Fibroblast of skin of abdomen (primary cell): ENCODE measurements at places on chromosomes 2 and 18.

- no peak for DNase-seq
Measured at GRCh38 chr2:220569112-220569897, 941.9 kb downstream of the SLC4A3 start.

GRCh38 chr18:12989397-12990122, 1.6 kb upstream of the CEP192 start:
- DNase-seq, result no peak

- DNase-seq, result peak; percentile 52
Measured at GRCh38 chr2:99430614-99431291, 59.1 kb downstream of the REV1 start.

DNA sequence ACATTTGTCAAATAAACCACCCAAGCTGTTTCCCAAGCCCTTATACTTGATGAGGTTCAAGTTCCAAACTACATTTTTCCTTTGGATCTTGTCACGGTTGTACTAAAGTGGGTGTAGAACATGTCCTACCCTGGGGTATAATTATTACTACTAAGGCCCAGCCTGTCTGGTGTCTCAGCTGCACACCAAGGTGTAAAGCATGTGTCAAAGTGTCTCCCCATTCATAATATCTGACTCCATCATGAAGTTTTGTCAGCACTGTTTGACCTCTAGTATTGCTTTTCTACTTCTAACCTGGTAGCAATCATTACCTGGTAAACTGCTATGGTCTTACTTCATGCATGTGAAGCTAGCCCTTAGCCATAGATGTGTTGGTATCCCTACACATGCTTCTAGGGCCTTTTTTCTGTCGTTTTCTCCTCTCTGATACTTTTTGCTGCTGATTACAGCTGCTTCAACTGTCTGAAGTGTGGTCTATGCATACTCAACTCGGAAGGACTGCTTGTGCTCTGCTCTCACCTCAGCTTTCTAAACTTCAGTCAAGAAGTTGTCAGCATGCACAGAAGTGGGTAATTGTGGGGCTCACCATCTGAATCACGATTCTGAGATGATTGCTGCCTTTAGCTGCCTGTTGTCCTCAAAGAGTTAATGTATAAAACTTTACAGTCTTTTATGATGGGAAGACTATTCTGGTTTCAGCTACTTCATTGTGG, 445.7 kb upstream of the TRIB2 start:
- DNase-seq, result no peak

- peak; percentile 61 for DNase-seq
Measured at GRCh38 chr2:190088917-190089316, 26.4 kb upstream of the MSTN start.

DNA sequence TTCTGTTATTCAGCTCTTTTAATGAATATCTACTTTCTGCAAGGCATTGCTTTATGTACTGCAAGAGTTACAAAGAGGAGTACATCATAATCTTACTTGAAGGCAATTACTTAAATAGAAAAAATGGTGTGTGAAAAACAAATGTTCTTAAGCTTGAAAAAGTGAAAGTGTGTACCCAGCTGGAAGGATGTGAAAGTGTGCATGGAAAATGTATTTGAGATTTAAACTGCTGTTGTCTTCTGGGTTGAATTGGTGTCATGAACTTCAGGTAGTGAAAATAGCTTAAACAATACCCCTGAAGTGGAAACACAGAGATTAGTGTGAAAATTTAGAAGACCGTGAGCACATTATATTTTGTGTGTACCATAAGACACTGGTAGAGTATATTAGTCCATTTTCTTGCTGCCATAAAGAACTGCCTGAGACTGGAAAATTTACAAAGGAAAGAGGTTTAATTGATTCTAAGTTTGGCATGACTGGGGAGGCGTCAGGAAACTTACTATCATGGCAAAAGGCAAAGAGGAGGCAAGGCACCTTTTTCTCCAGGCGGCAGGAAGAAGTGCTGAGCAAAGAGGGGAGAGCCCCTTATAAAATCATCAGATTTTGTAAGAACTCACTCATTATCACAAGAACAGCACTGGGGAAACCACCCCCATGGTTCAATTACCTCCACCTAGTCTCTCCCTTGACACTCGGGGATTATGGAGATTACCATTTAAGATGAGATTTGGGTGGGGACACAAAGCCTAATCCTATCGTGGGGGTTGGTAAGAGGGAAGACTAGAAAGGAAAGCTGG, 38.8 kb downstream of the SCN2A start:
- no peak for DNase-seq

- DNase-seq, result no peak
Measured at GRCh38 chr18:56089612-56090258, 501.7 kb upstream of the TCF4 start.

- DNase-seq, result peak; percentile 73
Measured at GRCh38 chr18:3703732-3704176, 253.8 kb downstream of the TGIF1 start.

DNA sequence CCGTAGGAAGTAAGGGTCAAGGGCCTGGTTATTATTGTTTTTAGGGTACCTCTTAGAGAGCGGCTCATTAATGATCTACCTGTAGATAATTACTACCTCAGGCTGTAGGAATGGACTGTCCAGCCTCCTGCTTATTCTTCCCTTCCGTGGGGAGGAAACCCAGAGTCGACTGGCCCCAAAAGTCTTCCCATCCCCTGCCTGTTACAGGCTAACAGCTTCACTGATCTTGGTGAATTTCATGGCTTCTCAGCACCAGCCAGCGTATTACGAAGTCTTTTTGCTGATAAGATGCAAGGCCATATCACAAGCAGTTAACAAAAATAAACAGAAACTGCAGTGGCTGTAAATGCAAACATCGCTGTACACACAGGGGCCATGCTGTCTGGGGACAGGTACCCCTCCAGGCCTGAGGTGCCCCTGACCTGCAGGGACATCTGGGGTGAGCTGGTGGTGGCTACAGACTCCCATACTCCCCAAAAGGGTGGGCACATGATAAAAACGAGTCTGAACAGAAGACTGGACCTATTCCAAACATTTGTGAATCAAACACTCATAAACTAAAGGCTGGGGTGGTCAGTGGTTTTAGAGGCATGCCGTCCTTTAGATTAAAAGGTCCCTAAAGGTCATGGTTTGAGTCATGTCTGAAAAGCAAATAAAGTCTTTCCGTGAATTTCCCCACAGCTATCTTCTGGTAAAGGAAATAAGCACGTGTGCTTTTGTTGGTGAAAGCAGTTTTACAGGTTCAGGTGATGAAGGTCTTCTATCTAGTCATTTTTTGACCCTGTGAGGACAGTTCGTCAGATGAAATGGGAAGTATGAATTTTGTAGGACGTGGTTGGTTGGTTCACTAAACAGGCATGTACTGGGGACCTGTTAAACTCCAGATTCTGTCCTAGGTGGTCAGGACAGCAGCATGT, 36.7 kb downstream of the TTC39C start:
- DNase-seq, result no peak

DNA sequence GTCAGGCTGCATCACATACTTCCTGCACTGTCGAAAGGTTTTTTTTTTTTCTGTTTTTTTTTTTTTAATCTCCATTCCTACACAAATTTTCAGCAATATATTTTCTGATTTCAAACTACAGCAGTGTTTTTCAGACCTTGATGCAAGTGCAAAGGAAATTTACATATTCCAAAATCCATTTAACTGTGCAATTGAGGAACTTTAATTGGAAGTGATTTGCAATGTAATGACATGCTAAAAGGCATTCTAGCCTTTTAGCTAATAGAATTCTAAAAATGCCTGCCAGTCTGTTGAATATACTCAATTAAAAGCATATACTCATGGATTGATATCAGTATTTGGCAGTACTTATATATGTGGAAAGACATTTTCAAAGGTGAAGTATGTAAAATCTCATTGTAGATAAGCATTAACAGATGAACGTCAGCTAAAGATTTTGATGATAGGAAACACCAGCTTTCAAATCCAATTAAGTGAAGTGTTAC, 210.5 kb downstream of the OTX1 start:
- no peak for DNase-seq

DNA sequence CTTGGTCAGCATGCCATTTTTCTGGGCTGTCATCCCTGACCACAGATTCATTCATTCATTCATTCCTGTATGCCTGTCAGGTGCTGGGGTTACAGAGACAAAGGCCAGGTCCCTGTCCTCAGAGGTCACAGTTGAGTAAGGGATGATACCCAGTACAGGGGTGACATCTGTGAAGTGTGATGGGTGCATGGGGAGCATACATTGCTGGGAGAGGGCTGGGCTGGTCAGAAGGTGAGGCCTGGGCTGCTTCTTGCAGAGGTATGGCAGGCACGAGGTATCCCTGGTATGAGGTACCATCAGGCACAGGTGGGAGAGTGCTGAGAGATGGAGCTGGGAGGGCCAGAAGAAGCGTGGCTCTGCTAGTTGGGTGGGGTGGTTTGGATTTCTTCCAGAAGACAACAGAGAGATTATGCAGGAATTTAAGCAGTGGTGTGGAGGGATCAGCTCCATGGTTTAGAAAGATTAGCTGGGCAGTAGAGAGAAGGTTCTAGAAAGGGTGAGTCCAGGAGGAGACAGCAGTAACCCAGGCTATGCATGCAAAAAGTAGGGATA, 181.9 kb upstream of the HAAO start:
- no peak for DNase-seq

GRCh38 chr2:42693688-42694479, 70.1 kb downstream of the OXER1 start:
- DNase-seq, result no peak

DNA sequence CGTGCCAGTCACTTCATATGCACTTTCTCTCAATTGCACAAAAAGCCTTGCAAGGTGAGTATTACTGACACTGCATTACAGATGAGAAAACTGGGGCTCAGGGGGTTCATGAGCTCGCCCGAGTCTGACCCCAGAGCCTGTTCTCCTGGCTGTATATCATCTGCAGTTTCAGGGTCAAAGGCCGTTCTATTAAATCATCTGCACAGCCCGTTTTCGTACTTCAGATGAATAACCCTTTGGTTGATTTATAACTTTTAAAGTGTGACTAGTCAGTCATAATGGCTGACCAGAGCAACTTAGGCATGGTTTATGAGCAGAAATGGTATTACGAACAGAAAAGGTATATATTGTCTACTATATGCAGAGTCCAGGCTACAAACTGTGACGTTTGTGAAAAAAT, 35.3 kb upstream of the NPAS2 start:
- DNase-seq, result no peak

- DNase-seq, result no peak
Measured at GRCh38 chr2:22692746-22693145, 692.2 kb upstream of the KLHL29 start.

GRCh38 chr2:136226903-136227302, 109.0 kb upstream of the CXCR4 start:
- no peak for DNase-seq

DNA sequence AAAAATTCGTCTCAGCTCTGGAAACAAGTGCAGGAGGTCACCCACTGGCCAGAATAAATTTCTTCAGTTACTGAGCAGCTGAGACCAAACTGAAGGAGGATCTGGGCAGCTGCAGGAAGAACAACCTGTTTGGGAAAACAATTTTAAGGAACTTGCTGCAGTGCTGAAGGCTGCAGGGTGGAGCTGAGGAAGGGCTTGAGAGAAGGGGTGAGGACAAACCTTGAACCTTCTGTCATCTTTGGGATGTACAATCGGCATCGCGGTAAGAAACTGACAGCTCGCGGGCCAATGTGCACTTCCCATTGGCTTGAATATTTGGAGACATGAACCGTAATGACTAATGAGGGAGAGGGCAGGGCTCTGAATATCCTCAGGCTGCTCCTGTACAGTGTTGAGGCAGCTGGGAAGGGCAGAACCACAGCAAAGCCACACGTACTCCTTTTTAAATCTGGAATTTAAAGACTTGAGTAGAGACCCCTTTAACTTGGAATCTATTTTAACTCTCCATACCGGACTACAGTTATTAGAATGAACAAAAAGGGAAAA, 90.3 kb downstream of the TACR1 start:
- DNase-seq, result no peak

DNA sequence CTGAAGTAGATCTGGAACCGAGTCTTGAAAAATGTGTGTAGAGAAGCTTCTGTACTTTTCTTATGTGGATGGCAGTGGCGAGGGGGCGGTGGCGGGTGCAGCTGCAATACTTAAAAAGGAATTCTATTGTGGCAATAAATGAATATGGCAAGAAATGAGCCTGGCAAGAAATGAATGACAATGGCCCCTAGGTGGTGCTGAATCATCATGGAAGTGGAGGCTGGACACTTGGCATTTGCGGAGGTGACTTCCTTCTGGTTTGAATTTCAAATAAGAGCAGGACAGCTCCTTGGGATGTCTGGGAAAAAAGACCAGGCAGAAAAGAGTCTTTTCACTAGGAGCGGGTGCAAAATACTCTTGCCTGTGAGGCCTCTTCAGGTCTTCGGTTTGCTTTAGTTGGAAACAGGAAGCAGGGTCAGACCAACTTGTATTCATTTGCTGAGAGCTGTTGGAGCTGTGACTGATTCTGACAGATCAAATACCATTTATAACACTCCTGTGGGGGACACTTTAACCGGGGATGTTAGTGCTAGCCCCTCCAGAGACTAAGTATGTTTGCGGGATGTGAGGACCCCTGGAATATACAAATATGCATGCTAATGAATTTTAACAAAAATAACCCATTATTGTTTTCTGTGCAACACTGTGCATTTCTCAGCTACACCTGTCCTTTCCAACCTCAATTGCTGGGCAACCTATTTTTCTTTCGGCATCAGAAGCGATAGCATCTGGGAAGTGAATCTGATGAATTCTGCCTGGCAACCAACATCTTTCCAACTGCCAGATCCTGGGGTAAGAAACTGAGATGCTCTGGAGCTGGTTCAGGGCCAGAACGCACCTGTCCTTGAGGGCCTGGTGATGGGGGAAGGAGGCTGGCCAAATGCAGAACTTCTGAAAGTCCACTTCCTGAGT, 35.4 kb downstream of the FASTKD2 start:
- DNase-seq, result peak; percentile 74

DNA sequence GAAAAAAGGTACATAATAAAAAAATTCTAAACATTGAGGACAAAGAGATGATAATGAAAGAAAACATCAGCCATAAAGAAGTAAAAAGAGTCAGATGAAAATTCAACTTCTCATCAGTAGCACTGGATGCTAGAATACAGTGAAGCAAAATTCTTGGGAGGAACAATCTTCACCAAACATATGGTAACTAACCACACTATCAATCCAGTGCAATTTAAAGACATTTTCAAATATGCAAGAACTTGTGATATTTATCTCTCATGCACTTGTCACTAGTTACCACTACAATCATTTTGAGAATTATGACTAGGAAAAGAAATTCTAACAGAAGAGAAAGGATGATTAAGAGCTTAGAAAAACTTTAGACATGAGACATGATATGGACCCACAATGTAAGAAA, 127.4 kb downstream of the RTTN start:
- DNase-seq, result no peak

GRCh38 chr2:134988994-134989605, 58.1 kb downstream of the MAP3K19 start:
- DNase-seq, result peak; percentile 21

GRCh38 chr2:149218497-149218896, 111.9 kb upstream of the LYPD6 start:
- no peak for DNase-seq

- DNase-seq, result no peak
Measured at GRCh38 chr2:37895140-37895539, 29.9 kb upstream of the RMDN2 start.

- DNase-seq, result peak; percentile 98
Measured at GRCh38 chr18:3624935-3625741, 175.2 kb downstream of the TGIF1 start.
